ENCODE measurements at places on chromosomes 4 and X.

DNA sequence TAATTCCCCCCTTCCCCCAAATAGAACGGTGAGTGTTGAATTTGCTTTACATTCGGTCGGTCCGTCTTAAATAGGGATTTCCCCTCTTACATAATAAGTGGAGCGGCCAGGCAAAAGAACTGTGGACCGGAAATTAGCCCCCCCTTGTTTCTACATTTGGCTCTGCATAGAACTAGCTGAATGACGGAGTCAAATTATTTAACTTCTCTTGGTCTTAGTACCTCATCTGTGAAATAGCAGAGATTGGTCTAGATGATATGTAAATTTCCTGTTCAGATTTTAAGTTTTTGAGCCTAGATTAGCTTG, 1.3 kb downstream of the SPATA18 start:
- DNase-seq: peak; percentile 6

DNA sequence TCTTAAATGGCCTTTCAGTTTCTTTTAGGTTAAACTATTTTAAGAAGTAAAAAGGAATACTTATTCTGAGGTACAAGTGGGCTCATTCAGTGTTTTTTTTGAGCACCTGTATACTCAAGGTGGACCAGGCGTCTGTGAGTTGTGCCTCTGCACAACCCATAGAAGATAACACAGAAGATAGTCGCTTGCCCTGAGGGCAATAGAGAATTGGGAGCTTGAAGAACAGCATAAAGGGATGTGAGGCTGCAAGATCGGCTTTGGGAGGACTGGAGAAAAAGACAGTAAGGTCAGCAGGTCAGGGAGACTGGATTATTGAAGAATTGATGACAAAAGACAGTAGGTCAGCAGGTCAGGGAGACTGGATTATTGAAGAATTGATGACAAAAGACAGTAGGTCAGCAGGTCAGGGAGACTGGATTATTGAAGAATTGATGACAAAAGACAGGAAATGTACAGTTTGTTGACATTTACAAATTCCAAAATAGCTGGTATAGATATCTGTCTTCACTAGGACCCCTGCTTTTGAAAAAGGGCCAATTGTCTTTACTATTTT, 3.1 kb downstream of the CPE start:
- no peak for DNase-seq

DNA sequence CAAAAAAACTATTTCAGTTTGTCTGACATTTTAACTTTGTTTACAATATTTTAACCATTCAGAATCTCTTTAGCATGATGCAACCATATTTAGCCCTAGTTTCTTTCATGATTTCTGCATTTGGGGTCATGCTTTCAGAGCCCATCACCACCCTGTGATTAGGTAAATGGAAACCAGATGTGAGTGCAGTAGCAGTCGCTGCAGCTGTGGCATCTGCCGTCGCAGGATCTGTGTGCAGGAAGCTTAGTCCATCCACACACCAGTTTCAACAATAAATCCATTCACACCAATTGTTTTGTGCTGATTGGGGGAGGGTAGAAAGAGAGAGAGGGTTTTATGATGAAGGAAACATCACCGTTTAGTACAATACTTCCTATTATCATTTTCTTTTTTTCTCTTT, 130.5 kb downstream of the CPEB2 start:
- DNase-seq: no peak

- DNase-seq: peak; percentile 77
These were observed 38.2 kb downstream of the FHL1 start for GRCh38 chrX:136185401-136186022.

GRCh38 chr4:102541697-102542096, 40.5 kb downstream of the NFKB1 start:
- no peak for DNase-seq

DNA sequence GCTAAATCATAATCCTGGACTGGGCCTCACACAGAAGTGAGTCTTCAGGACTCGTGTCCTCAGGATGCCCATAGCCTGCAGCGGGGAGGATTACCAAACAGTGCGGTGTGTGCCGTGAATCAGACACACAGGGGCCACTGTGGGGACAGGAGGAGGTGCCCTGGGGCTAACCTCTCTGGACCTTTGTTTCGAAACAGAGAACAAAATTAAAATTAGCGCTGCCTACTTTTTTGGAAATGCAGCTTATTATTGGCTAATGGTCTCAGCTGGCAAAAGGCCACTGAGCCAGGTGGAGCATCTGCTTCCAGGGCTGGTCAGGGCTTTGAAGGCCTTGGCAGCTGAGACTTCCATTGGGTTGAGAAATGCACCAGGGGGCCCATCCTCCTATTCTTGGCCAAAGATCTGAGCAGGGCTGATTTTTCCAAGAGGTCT, 236.2 kb downstream of the EVC2 start:
- no peak for DNase-seq

GRCh38 chr4:40316333-40316781, 18.8 kb upstream of the CHRNA9 start:
- DNase-seq: peak; percentile 94

DNA sequence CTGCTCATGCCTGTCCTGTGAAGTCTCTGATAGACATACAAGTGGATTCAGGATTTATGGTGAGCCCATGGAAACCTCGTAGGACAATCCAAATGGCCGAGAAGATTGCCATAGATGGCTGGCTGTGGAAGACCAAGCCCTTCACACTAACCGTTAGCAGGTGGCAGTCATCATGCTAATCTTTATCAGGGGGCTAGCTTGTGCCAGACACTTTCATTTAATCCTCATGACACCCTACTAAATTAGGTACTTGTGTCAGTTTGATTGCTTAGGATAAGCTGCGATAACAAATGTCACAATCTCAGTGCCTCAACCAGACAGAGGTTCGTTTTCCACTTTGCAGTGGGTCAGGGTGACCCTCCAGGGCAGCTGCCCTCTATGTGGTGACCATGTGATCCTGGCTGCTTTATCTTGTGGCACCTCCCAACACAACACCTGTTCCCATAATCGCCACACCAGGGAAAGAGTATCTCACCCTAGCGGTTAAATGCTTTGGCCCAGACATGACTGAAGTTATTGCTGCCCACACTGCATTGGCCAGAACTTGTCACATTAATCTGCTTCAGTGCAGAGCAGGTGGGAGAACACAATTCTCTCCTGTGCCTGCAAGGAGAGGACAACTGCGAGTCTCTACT, 60.8 kb downstream of the REPS2 start:
- no peak for DNase-seq

GRCh38 chrX:70041993-70042392, 7.7 kb downstream of the AWAT2 start:
- no peak for DNase-seq

DNA sequence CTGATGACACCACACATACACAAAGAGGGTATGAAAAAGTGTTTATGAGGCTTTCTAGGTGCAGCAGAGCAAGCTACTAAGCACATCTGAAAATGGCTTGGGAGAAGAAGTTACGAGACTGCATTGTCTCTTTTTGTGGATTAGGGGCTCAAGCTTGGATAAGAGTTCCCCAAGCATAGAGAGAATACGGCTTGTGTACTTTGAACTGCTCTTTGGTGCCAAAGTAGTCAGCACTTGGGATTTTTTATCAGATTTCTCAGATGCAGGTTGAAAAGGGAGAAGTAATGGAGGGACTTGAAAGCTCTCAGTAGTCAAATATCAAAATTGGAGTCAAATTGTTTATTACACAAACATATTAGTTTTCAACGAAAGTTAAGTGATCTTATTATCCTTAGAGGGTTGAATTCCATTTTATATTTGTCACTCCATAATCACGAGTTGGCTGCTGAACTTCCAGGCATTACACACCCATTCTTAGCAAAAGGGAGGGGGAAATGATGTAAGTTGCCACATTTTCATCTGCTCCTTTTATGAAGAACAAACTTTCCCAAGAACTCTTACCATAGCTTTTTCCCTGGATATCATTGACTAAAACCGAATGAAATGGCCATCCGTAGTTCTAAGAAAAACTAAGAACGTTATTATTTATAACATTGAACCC, 1904.9 kb downstream of the PCDH7 start:
- no peak for DNase-seq

DNA sequence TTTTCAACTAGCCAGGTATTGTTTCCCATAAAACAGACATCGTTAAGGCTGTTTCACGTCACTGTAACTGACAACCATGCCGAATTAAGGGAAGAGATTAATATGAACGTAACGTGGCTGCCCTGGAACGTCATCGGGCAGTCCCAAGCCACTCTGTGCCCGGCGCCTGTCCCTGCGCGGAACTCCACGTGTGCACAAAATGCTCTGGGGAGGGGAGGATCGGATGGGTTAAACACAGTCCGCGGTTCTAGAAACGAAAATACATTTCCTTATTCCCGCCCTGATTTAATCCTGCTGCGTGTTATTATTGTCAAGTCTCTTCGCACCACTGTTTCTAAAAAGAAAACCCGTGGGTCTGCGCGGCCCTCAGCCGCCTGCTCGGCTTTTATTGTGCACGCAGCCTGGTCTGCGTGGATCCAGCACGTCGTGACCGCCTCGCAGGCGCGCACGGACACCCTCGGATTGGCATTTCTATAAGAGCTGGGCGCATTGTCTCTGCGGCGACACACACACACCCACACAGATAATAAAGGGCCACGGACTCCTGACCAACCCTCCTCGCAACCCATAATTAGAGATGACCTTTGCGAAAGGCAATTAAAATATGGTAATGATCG, 69.6 kb upstream of the BCOR start:
- no peak for DNase-seq

GRCh38 chrX:113470166-113470565, 629.5 kb upstream of the AMOT start:
- no peak for DNase-seq

- DNase-seq: peak; percentile 38
These were observed 433.0 kb downstream of the PCDH10 start for GRCh38 chr4:133581996-133582619.

DNA sequence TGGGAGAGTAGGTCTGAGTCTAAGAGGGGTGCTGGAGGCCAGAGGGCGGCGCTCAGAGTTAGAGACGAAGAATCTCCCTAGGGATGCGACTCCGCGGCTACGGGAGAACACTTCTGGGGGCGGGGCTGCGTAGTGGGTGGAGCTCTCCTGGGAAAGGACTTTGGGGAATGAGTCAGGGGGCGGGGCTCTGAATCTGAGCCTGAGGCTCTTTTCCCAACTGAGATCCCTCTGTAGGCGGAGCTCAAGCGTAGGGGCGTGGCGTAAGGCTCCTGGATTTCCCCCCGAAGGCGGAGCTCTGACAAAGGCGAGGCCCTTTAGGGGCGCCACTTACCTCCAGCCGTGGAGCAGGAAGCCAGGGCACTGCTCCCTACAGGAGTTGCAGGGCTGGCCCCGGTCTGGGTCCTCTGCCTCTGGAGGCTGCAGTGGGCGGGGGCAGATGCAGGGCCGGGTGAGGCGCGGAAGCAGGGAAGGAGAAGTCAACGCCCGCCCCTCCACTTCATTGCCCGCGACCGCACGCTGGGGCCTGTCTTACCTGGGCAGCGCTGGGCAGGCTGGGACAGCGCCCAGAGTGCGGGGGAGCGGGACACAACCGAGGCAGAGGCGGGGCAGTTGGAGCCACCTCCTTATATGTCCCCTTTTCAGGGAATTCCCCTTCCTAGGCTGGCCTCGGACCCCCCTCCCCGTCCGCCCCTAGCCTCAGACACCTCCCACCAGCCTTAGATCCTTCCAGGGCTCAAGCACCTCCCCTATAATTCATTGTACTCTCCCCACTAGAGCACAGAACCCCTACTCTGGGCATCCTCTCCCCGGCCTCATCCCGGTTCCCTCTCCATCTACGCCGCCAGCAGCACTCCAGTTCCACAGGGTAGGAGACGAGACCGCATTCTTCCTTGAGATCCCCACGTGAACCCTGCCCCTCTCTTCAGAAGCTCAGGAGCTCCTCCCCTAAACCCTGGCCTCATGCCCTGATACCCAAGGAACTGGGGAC, 1.6 kb downstream of the PRICKLE3 start:
- peak; percentile 91 for DNase-seq

DNA sequence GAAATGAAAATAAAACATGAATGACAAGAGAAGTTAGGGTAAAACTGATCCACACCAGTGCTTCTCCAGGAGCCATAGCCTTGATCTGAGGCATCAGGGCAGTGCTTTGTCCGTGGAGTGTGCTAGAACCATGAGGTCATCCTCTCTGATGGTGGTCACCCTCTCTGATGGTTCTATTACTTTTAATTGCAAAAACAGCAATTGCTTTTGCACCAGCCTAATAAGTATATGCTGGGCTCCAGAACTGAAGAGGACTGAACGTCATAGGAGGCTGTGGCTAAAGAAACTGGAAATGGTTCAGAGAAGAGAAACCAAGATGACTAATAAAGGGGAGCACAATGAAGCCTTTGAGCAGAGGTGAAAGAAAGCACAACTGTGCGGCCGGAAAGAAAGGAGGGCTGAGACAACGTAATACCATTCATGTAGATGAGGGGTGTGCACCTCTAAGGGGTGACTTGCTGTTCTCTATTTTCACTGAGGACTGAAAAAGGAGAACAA, 17.0 kb upstream of the TMEM154 start:
- no peak for DNase-seq

DNA sequence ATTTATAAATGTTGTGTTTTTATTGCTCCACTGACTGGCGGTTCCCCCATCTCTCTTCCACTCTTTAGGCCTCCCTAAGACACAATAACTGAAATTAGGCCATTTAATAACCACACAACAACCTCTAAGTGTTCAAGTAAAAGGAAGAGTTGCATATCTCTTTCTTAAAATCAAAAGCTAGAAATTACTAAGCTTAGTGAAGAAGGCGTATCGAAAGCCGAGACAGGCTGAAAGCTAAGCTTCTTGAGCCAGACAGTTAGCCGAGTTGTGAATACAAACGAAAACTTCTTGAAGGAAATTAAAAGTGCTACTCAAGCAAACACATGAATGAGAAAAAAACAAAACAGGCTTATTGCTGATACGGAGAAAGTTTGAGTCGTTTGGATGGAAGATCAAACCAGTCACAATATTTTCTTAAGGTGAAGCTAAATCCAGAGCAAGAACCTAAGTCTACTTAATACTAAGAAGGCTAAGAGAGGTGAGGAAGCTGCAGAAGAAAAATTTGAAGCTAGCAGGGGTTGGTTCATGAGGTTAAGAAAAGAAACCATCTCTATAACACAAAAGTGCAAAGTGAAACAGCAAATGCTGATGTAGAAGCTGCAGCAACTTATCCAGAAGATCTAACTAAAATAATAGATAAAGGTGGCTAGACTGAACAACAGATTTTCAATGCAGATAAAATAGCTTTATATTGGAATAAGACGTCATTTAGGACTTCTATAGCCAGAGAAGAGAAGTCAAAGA, 194.0 kb upstream of the TTC29 start:
- no peak for DNase-seq

- no peak for DNase-seq
These were observed 211.1 kb upstream of the ZIC3 start for GRCh38 chrX:137354851-137355250.

DNA sequence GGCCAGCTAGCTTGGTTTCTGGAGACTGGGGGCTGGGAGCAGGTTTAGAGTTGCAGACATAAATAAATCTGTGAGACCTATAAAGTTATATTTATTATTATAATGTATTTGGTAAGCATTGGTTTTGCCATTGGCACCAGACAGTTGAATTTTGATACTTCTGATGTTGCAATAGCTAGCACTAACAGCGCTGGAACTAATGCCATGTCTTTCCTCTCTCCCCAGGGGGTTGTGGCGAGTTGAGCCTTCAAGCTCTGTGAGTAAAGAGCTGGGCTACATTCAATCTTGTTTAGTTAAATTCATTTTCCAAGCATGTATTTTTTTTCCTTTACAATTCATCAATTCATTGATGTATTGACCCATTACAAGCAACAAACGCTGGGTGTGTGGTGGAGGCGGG, 358.7 kb upstream of the NR3C2 start:
- no peak for DNase-seq

GRCh38 chr4:101067383-101067782, 279.9 kb downstream of the PPP3CA start:
- DNase-seq: no peak
